Stimulated activated CD4-positive, alpha-beta T cell treated with anti-CD3 and anti-CD28 coated beads, TNF-alpha, amount 100 ng/mL, for 48 hours (primary cell): ENCODE measurements at places on chromosomes 7 and 10.

GRCh38 chr10:48257407-48257961, 17.0 kb downstream of the FRMPD2 start:
- DNase-seq = no peak

DNA sequence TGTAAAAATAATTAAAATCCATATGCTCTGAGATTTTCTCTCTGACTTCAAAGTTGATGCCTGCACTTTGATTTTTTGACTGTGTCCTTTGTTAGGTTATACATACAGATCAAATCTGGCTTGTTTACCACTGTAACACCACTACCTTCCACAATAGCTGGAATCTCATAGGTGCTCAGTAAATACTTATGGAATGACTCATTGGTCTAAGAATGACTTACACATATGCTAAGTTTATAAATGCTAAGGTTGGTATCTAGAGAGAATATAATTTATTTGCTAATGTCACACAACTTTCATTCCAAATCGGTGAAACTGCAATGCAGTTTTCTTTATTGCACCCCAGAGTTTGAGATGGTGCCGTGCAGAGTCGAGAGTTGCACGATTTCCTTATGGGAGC, 578.5 kb downstream of the SH2D4B start:
- no peak for DNase-seq

- no peak for DNase-seq
Measured at GRCh38 chr7:100546926-100547800, 8.2 kb downstream of the AGFG2 start.

DNA sequence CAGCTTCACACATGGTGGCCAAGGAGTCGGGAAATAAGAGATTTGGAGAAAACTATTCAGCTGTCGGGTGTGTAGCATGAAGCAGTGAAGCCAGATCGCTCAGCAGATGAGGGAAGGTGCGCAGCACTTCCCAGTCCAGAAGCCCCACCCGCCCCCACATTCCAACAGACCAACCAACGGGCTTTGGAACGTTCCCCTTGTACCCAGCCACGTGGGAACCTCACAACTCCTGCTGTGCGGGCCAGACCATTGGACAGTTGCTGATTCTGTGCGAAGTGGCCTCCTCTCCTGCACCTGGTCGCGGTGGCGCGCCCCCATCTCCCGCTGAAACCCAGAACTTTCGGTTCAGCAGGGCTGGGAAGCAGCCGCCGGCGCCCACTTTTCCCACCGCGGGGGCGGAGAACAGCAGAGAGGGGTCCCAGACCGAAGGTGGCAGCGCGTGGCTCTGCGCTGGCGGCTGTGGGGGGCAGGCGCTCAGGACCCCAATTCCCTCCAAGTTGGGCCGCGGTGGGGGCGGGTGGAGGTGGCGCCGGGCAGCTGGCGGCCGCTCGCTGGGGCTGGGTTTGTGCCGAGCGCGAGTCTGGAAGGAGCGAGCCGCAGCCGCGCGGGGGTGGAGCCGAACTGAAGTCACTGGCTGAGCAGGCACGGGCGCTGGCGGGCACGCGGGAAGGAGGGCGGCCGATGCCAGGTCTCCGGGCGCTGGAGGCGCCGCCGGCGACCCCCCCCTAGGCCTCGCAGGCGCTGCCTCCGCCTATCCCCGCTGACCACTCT, 1301.5 kb upstream of the SORCS1 start:
- no peak for DNase-seq

GRCh38 chr10:68633816-68634466, 73.8 kb downstream of the TET1 start:
- no peak for DNase-seq

GRCh38 chr10:71984809-71985388, 20.7 kb downstream of the CHST3 start:
- DNase-seq = no peak

DNA sequence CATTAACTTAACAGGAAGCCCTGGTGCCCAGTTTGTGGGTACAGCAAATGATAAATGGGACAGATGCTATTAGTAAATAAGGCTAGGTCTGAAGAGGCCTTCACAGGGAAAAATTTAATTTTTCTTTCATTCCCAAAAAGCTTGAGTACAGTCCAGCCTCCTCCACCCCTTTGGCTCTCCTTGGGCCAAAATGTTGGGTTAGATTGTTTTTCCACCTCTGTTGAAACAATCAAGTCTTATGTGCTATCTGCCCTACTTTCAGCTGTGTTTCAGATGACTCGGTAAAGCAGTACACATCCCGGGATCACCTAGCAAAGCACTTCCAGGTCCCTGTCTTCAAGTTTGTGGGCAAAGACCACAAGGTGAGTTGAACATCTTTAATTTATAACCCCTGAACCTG, 24.3 kb downstream of the PLA2G12B start:
- DNase-seq = no peak

- DNase-seq = no peak
Measured at GRCh38 chr7:134022286-134022911, 104.7 kb upstream of the LRGUK start.
